ENCODE measurements at places on chromosomes 13 and 19. TPM values are rescaled to one million over a fixed set of nuclear protein-coding genes. Genes with fewer than 3 reads are reported as not detected.

GRCh38 chr19:34173193-34173956 lies 1.1 kb downstream of the LSM14A start:
- H3K36me3 ChIP-seq: peaks cover 28% of the 10 kb centered on the region
- peak overlapping the region; percentile 99 for H3K27ac ChIP-seq
- H3K4me3 ChIP-seq: peak overlapping the region; percentile 85
- H3K4me1 ChIP-seq: peaks cover 45% of the 10 kb centered on the region
- no peaks in the 10 kb centered on the region for H3K27me3 ChIP-seq

DNA sequence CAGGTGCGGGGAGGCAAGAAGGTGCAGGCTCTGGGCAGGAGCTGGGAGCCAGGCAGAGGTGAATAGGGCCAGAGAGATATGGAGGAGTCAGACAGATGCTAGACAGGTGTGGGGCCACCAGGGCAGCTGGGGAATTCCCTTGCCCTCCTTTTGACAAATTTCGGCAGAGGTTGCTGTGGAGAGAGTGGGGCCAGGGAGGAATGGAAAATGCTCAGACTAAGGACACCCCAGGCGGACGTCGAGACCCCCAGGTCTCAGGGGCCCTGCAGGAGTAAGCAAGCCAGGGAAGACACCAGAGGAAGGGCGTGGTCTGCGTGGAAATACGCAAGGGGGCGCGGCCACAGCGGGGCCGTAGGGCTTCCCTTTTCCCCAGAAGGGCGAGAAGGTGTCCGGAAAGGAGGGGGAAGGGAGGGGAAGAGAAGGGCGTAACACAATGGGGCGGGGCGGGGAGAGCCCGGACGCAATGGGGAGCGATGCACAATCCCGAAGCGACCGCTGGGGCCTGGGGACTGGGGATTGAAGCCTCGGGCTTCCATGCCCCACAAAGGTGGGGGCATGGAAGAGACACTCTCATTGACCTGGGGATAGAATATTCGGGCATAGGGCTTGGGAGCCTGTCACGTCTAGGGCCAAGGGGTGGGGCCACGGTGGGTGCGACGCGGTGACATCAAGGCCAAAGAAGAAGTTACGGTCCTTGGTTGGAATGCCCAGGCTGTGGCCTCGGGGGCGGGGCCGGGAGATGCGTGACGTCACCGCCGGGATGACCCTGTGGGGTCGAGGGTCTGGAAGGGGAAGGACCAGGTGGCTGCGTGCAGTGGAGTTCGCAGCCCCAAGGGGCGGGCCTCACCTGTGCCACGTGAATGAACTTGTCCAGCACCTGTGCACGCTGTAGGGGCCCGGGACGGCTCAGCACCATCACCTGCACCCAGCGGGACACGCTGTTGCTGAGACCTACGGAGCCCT lies 8.2 kb downstream of the RASGRP4 start:
- peak overlapping the region; percentile 82 for H3K27ac ChIP-seq
- H3K4me1 ChIP-seq: peaks cover 19% of the 10 kb centered on the region

GRCh38 chr13:33262997-33263396 lies 22.6 kb downstream of the STARD13 start:
- H3K36me3 ChIP-seq: no peaks in the 10 kb centered on the region
- H3K27ac ChIP-seq: no peak overlapping the region
- H3K4me1 ChIP-seq: no peaks in the 10 kb centered on the region
- no peak overlapping the region for H3K4me3 ChIP-seq

- no peak overlapping the region for H3K27ac ChIP-seq
- H3K4me3 ChIP-seq: no peak overlapping the region
- peaks cover 9% of the 10 kb centered on the region for H3K4me1 ChIP-seq
- H3K36me3 ChIP-seq: no peaks in the 10 kb centered on the region
- no peak for DNase-seq
- peaks cover 19% of the 10 kb centered on the region for H3K27me3 ChIP-seq
These were observed 11.8 kb upstream of the LRCH1 start for GRCh38 chr13:46541210-46541609.

GRCh38 chr13:75326173-75327134 lies 155.5 kb downstream of the TBC1D4 start:
- H3K27me3 ChIP-seq: no peaks in the 10 kb centered on the region
- H3K27ac ChIP-seq: peak overlapping the region; percentile 98
- H3K4me3 ChIP-seq: peak overlapping the region; percentile 93
- peaks cover 22% of the 10 kb centered on the region for H3K36me3 ChIP-seq
- peaks cover 29% of the 10 kb centered on the region for H3K4me1 ChIP-seq
- DNase-seq: peak; percentile 87

DNA sequence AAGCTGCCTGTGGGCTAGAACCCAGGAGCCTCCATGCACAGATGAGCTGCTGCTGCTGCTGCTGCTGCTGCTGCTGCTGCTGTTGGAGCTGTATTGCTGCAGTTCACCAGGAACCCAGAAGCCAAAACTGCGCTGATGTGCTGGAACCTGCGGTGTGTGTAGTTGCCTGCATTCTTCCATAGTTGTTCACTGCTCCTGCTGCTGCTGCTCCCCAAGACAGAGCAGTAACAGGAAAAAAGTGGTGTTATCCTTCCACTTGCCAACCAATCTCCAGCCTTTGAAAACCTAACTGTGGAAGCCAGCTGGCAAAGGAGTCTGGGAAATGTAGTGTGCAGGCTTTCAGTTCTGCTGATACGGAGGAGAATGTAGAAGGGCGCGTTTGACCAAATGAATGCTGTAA lies 37.9 kb downstream of the ARHGAP35 start:
- H3K36me3 ChIP-seq: peaks cover 3% of the 10 kb centered on the region
- H3K4me3 ChIP-seq: no peak overlapping the region
- H3K4me1 ChIP-seq: peaks cover 10% of the 10 kb centered on the region
- no peaks in the 10 kb centered on the region for H3K27me3 ChIP-seq
- no peak for DNase-seq

DNA sequence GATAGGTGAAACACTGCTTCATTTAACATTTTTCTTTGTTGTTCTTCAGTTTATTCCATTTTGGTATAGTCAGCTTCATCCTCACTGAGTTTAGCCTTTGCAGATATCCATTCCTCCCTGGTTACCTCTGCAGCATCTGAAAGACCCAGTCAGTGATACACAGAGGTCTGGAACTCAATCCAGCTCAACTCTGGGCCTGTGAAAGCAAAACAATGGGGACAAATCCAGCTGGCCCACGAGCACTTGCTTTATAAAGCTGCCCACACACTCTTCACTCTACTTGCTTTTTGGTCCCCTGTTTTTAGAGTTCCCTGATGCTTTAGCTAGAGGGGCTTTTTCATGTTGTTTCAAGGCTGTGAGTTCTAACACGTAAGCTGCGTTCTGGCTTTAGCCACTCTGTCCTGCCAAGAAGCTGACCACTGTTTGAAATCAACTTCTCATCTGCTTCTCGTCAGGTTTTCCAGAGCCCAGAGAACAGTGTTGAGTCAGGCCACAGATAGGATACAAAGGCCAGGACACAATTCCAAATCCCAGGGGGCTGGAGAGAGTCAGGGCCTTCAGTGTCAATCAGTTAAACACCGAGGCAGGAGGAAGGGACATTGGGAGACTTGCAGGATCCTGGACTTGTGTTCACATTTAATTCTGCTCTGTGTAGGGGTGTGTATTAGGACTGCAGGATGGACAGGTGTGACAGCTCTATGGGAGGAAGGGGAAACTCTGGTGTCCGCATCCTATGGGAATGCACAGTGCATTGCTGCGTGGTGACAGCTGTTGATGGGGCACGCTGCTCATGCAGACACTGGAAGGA lies 83.5 kb upstream of the RNF113B start:
- no peaks in the 10 kb centered on the region for H3K36me3 ChIP-seq
- H3K27ac ChIP-seq: no peak overlapping the region

The ZNF681 gene
- total RNA-seq: 2.6 TPM

The ANGPTL8 gene
- not detected for total RNA-seq

The ZNF563 gene
- 3.0 TPM for total RNA-seq

The PGLYRP2 gene
- total RNA-seq: not detected
